Cerebellum (tissue), 4 donors: ENCODE measurements at places on chromosomes 12 and 14. TPM values are rescaled to one million over a fixed set of nuclear protein-coding genes. Genes with fewer than 3 reads are reported as not detected.
A peak's percentile ranks its signal among the peaks of the same experiment; 100 is the strongest.

- peak; percentile 92 for DNase-seq
Measured at GRCh38 chr14:24366721-24367513, 1.1 kb upstream of the NFATC4 start.

Gene MGAT4C
- 38.7 TPM for total RNA-seq

GRCh38 chr14:65772921-65773574 lies 360.5 kb downstream of the FUT8 start:
- no peak for DNase-seq

GRCh38 chr14:31578266-31578665 lies 17.1 kb downstream of the NUBPL start:
- DNase-seq = no peak

- peak; percentile 82 for DNase-seq
Measured at GRCh38 chr12:56634837-56635791, 5.0 kb upstream of the BAZ2A start.

DNA sequence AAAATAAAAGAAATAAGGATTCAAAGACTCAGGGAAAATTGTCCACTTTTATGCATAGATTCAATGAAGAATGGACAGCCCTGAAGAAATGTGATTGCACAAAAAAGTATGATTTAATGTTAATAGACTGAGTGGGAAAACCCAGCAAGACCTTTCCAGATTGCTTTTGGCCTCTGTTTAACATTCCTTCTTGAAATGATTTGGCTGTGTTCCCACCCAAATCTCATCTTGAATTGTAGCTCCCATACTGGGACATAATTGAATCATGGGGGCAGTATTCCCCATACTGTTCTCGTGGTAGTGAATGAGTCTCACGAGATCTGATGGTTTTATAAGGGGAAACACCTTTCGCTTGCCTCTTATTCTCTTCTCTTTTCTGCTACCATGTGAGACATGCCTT lies 1316.9 kb upstream of the SEL1L start:
- DNase-seq = no peak

- DNase-seq = no peak
Measured at GRCh38 chr12:42296503-42297109, 29.3 kb downstream of the ZCRB1 start.

- DNase-seq = no peak
Measured at GRCh38 chr12:119122047-119122446, 56.7 kb upstream of the HSPB8 start.

DNA sequence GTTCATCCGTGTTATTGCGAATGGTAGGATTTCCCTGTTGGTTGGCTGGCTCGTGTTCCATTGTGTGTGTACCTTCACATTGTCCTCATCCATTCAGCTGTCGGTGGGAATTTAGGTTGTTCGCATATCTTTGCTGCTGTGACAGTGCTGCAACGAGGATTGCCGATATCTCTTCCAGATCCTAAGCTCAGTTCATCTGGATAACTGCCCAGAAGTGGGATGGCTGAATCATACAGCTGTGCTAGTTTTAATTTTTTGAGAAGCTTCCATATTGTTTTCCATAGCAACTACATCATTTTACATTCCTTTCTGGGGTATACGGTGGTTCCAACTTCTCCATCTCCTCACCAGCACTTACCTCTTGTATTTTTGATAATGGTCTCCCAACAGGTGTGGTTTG lies 292.8 kb upstream of the SFSWAP start:
- DNase-seq = no peak

DNA sequence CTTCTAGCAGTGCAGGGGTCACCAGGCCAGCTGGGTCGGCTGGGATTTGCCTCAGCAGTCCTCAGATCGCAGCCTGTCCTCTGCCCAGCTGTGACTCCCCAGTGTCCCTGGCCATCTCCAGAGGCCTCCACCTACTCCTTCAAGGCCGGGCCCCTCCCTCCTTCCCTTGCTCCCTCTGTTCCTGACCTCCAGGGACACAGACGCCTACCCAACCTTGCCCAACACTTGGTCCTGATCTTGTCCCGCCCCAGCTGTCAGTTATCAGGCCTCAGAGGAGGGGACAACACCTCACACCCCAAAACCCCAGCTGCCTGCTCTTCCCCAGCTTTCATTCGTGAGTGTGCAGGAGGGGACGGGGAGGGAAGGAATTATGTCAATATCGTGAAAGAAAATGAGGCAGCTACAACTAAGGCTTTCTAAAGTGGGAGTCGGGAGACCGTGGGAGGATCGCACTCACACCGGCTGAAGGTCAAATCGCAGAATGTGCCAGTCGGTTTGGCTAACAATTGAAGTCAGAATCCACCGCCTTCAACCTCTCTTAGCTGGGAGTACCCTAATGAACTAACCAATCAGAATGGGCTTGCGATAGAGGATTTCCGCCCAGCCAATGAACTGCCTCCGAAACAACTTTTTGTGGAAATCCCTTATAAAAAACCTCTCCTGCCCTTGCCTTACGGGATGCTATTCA lies 9.4 kb upstream of the PLBD2 start:
- DNase-seq = no peak

Gene SLC38A4
- total RNA-seq = 1.4 TPM

- no peak for DNase-seq
Measured at GRCh38 chr12:109538191-109538863, 35.0 kb downstream of the MMAB start.

Gene SCNN1A
- not detected for total RNA-seq

GRCh38 chr12:26830783-26831551 lies 2.0 kb downstream of the ITPR2 start:
- DNase-seq = no peak

Gene RFLNA
- 8.5 TPM for total RNA-seq

GRCh38 chr12:100987552-100988521 lies 193.3 kb downstream of the ANO4 start:
- no peak for DNase-seq

GRCh38 chr14:73027546-73027945 lies 640 bp upstream of the ZFYVE1 start:
- no peak for DNase-seq

Gene WBP11
- 26.2 TPM for total RNA-seq

GRCh38 chr14:65414961-65415589 lies 2.5 kb downstream of the FUT8 start:
- peak; percentile 56 for DNase-seq

DNA sequence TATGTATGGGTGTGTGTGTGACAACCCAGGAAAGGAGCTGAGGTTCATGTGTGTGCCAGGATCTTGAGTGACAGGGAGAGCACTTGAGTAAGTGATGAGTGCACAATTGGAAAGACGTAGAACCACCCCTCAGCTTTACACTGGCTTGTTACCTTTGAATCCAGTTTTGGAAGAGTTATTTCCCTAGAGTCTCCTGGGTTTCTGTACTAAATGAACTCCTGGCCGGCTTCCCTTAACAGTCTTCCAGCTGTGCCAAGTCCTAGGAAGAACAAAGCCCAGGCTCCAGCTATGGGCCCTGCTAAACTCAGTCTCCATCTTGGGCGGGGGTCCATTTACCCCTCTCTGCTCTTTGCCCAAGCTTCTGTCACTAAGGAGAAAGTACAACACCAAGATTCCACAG lies 19.7 kb upstream of the NR1H4 start:
- no peak for DNase-seq

Gene PTPRQ
- 0.73 TPM for total RNA-seq

GRCh38 chr12:107032266-107032665 lies 45.3 kb upstream of the MTERF2 start:
- no peak for DNase-seq

- DNase-seq = no peak
Measured at GRCh38 chr12:88305254-88305890, 163.3 kb downstream of the TMTC3 start.

GRCh38 chr12:122206111-122206881 lies 2.8 kb downstream of the B3GNT4 start:
- no peak for DNase-seq

DNA sequence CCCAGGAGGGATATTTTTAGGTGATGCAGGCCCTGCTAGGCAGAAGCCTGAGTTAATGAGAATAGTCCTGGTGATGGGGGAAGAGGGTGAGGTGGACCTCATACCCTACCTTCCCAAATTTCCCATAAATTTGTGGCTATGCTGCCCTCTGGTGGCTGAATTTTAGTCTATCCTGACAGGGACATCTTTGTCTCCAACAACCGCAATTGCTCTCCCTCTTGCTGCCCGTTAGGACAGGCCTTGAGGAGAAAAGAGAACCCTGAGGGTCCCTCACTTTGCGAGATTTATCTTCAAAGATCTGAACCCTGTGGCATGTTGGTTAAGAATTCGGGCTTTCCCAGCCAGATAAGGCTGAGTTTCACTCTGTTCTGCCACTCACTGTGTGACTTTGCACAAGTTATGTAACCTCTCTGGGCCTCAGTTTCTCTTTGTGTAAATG lies 9.8 kb upstream of the ZNF385A start:
- peak; percentile 48 for DNase-seq

GRCh38 chr14:102694530-102695166 lies 82.6 kb upstream of the TRAF3 start:
- peak; percentile 74 for DNase-seq

DNA sequence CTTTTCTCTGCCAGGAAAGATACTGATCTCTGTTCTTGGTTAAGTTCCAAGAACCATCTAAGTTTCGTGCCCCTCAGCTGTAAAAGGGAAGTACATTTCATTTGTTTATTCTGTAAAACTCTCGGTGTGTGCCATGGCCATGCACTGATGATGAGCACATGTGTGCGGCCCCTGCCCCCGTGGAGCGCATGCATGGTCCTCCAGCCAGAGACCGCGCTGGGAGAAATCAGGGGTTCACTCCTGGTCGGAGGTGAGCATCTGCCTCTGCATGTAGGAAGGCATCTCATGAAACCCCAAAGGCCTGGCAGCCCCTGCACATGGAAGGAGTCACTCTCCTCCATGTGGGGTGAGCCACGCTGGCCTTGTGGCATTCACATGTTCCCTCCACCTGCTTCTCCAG lies 102.5 kb upstream of the RTL1 start:
- DNase-seq = no peak
